ENCODE measurements at places on chromosomes 4 and X.

GRCh38 chrX:17602245-17602644 is 135.0 kb upstream of the SCML1 start:
- no peak for DNase-seq

DNA sequence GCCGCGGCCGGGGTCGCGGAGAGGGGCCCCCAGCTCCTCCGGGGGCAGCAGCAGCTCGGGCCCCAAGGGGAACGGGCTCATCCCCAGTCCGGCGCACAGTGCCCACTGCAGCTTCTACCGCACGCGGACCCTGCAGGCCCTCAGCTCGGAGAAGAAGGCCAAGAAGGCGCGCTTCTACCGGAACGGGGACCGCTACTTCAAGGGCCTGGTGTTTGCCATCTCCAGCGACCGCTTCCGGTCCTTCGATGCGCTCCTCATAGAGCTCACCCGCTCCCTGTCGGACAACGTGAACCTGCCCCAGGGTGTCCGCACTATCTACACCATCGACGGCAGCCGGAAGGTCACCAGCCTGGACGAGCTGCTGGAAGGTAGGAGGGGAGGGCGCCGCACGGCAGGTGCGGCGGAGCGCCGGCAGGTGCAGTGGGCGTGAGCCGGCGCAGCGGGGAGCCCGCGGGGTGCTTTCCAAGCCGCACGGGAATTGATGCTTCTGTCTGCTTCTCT is 886 bp downstream of the DCLK2 start:
- peak; percentile 51 for DNase-seq

DNA sequence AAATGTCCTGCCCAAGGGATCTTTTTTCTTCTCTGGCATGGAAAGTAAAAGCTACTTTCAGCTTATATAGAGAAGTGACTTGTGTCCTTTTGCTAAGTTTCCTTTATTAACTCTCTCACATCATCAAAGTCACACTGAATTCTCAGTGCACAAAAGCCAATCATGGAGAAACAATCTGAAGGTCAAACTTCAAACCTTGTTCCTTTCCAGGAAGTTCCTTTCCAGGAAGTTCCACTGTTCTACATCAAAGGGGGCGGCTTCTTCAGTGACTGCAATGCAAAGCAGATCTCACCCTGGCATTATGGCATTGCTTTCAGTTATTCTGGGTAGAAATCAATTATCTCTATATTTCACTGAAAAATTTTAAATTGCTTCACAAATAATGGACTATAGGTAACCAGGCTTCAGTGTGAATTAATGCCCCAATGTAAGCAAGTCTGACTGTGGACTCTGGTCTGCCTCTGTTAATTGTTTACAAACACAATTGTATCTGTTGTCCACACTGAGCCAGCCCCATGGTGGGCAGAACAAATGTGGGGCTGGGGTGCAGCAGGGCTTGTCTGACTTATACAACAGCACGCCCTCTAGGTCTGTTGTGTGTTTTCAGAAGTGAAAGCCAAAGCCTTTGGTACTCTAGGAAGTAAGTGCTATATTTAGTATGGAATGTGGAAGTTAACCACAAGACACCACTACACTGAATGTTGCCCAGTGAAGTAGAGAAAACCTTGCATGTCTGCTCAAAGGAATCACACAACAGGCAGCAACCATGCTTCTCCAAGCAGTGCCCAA is 98.8 kb downstream of the CDS1 start:
- no peak for DNase-seq

DNA sequence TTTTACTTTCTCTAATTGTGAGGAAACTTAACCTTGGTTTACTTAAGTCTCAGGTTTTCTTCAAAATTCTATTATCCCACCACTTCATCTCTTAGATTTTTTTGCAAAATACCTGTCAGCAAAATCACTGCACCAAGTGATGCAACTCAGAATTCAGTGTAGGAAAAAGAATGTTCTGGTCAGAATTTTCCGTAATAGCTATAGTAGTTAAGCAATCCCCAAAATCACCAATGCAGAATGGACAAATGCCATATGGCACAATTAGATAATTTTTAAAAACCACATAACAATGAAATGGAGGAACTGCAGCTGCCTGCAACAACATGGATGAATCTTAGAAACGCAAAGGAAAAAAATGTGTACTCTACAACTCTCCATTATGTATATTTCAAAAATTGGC is 373.1 kb downstream of the NAF1 start:
- no peak for DNase-seq

DNA sequence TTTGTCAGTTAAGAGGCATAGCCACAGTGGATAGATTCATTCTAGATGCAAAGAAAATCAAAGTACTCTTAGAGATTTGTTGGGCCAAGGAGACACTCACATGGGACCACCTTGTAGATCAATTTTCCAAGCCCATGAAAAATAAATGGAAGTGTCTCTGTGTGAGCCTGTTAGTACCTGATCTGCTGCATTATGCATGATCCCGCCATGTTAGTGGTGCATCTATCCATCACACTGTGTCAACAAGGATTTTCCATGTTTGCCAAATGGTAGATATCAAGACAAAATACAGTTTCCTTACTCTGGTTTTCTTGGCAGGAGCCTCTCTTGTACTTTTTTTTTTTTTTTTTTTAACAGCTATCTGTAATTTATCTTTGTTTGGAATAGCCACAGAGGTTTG is 112.4 kb downstream of the EGF start:
- DNase-seq: no peak

- no peak for DNase-seq
Measured at GRCh38 chr4:3177905-3178304, 71.1 kb upstream of the MSANTD1 start.

DNA sequence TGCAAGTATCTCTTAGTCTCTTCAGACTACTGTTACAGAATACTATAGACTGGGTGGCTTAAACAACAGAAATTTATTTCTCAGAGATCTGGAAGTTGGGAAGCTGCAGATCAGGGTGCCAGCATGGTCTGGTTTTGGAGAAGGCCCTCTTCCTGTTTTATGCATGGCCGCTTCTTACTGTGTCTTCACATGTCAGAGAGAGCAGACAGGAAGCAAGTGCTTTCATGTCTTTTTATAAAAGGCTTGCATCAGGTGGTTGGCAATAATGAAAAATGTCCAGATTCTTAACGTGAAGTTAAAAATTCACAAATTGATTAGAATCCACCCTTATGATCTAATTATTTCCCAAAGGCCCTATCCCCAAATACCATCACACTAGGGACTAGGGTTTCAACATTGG is 284.9 kb downstream of the RPA4 start:
- DNase-seq: no peak

DNA sequence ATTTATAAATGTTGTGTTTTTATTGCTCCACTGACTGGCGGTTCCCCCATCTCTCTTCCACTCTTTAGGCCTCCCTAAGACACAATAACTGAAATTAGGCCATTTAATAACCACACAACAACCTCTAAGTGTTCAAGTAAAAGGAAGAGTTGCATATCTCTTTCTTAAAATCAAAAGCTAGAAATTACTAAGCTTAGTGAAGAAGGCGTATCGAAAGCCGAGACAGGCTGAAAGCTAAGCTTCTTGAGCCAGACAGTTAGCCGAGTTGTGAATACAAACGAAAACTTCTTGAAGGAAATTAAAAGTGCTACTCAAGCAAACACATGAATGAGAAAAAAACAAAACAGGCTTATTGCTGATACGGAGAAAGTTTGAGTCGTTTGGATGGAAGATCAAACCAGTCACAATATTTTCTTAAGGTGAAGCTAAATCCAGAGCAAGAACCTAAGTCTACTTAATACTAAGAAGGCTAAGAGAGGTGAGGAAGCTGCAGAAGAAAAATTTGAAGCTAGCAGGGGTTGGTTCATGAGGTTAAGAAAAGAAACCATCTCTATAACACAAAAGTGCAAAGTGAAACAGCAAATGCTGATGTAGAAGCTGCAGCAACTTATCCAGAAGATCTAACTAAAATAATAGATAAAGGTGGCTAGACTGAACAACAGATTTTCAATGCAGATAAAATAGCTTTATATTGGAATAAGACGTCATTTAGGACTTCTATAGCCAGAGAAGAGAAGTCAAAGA is 194.0 kb upstream of the TTC29 start:
- DNase-seq: no peak

DNA sequence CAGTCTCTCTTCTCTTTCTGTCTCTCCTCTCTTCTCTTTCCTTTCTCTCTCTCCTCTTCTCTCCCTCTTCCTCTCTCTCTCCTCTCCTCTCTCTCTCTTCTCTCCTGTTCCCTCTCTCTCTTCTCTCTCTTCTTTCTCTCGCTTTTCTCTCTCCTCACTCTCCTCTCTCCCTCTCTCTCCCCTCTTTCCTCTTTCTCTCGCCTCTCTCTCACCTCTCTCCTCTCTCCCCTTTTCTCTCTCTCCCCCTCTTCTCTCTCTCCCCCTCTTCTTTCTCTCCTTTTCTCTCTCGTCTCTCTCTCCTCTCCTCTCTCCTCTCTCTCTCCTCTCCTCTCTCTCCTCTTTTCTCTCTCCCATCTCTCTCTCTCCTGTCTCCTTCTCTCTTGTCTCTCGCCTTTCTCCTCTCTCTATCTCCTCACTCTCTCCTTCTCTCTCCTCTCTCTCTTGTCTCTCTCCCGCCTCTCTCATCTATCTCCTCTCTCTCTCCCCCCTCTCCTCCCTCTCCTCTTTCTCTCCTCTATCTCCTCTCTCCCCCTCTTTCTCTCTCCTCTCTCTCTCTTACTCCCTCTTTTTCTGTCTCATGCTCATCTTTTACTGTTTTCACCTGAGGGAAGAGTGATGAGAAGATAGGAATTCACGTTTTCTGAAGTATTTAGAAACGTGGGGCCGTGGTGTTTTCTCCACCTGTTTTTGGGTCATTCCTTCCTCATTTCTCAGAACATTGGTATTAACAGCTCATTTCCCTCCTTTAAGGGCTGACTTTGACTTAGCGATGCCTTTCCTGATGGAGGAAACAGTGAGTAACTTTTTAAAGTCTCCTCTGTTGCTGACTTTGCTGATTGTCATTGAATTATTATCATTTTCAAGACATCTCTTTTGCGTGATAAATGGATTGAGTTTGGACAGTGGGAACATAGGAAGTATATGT is 80.6 kb upstream of the CD99 start:
- no peak for DNase-seq

DNA sequence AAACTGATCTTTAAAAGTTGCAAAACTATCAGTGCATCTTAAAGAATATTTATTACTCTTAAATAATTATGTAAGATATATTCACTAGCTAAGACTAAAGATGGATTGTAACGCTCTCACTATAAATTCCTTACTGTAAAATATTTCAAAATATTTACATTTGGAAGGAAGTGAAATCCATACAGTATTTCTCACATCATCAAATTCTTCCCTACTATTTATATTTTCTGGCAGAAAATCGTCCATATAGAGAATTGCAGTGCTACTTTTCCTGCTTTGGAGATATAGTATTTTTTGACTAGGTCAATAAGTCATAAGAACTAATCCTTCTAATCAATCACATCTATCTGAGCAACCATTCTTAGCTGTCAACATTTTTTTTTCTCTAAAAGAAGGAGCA is 52.9 kb downstream of the SCLT1 start:
- no peak for DNase-seq

GRCh38 chrX:10032147-10032546 is 65.0 kb downstream of the CLDN34 start:
- DNase-seq: no peak

GRCh38 chr4:86600007-86600653 is 6.0 kb downstream of the PTPN13 start:
- no peak for DNase-seq

GRCh38 chr4:184417802-184418511 is 56.4 kb downstream of the IRF2 start:
- no peak for DNase-seq

DNA sequence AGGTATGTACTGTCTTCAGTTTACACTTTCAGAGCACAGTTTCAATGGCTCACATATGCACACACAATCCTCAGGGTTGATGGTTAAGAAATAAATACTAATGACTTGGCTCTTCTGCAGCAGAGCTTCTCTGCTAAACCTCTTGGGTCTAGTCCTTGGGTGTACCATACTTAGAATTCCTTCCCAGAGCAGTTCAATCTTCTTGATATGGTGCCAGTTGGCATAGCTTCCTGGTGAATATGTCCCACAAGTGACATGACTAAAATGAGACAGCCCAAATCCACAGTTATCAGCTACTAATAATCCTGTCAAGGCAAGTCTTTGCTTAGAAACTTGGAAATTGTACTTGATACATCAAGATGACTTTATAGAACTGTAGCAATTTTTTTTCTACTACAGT is 654.4 kb downstream of the IQCM start:
- no peak for DNase-seq

DNA sequence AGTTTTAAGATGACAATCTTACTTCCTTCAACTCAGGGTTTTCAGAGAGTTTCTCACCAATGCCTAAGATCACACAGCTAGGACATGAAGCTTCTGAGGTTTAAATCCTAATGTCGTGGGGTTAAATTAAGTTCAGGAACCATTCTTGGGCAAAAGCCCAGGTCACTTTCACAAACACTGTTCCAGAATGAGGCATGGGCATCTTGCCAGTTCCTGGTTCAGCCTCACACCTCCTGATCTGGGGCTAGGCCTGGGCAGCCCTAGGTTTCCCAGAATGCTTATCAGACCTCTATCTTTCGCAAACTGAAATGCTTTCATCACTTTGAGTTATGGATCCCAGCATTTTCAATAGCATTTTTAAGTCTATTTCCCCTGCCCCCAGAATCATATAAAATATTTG is 224.8 kb upstream of the EDA2R start:
- peak; percentile 28 for DNase-seq

DNA sequence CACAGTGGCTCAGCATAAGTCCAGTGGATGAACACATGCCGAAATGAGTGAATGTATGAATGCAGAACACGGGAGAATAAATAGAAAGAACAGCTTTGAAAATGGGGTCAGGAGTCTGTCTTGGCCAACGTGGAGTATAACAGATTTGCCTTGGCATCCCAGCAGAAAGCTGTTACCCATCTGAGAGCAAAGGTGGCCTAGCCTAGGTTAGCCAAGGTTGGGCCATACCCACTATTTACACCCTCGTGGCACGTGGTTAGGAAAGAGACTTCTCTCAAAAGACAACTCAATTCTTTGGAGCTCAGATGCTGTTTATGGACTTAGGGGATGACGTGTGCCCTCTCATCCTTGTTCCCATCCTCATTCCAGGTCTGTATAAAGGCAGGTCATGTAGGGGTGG is 127.3 kb downstream of the NSUN7 start:
- DNase-seq: no peak

- DNase-seq: no peak
Measured at GRCh38 chr4:71872767-71873415, 89.0 kb upstream of the GC start.

- no peak for DNase-seq
Measured at GRCh38 chr4:16607241-16608066, 291.0 kb downstream of the LDB2 start.

- no peak for DNase-seq
Measured at GRCh38 chr4:70768301-70768948, 46.7 kb downstream of the RUFY3 start.

- DNase-seq: no peak
Measured at GRCh38 chr4:15303052-15303641, 124.7 kb upstream of the C1QTNF7 start.

DNA sequence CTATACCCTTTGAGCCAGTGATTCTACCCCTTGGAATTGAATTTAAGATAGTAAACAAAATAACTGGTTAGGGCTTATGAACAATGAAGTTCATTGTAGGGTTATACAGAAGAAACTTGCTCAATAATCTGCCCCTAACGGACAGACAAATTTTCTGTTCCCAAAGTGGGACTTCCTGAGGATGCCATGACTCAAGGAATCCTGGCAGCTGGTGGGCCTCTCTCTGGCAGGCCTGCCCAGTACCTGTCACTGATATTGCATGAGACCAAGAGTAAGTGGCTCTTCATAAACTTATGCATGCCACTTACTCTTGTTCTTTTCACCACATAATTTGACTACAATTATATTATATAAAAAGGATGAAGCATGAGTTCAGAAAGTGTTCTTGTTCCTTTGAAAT is 41.5 kb downstream of the GPRIN3 start:
- DNase-seq: peak; percentile 44
